GM23338 (cell line): ENCODE measurements at places on chromosomes 13 and 19. TPM values are rescaled to one million over a fixed set of nuclear protein-coding genes. Genes with fewer than 3 reads are reported as not detected.

- DNase-seq: no peak
These were observed 6.4 kb downstream of the AMER2 start for GRCh38 chr13:25165663-25166062.

- peak; percentile 39 for DNase-seq
These were observed 158.7 kb downstream of the VWA8 start for GRCh38 chr13:41802043-41802683.

DNA sequence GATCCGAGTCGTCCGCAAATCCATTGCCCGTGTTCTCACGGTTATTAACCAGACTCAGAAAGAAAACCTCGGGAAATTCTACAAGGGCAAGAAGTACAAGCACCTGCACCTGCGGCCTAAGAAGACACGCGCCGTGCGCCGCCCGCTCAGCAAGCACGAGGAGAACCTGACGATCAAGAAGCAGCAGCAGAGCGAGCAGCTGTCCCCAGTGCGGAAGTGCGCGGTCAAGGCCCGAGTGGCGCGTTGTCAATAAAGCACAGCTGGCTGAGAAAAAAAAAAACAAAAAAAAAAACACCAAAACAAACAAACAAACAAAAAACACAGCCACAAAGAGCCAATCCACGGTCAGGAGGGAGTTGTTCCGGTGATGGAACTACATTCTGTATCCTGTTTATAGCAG is 4.7 kb upstream of the GNA15 start:
- no peak for DNase-seq

ZNF331 gene
- polyA plus RNA-seq: 32.7 and 46.5 TPM in 2 replicates

CGB1 gene
- not detected in 2 replicates for polyA plus RNA-seq

- no peak for DNase-seq
These were observed 167.9 kb downstream of the KLF12 start for GRCh38 chr13:73966331-73966730.
